Left lung (tissue), 14 donors: ENCODE measurements at places on chromosomes 1 and 21. TPM values are rescaled to one million over a fixed set of nuclear protein-coding genes. Genes with fewer than 3 reads are reported as not detected.
A peak's percentile ranks its signal among the peaks of the same experiment; 100 is the strongest.

DNA sequence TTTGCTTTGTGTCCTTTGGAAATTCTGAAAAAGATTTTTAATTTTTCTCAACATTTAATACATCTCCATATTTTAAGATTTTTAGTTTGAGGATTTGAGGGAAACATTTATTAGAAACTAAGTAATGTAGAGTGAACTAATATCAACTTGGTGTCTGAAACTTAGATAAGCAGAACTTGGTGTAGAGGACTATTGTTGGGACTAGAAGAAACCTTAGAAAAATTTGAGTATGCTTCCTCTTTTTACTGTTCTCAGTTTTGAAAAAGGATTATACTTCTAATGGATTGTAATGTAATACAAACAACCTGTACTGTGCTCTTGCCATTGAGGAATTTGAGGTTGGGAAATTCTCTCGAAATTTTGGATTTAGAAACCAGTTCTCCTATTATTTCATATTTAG lies 2.4 kb downstream of the FNBP1L start:
- no peaks in the 10 kb centered on the region for H3K4me1 ChIP-seq
- H3K36me3 ChIP-seq: no peaks in the 10 kb centered on the region
- DNase-seq: no peak
- H3K4me3 ChIP-seq: peak overlapping the region; percentile 81
- peaks cover 50% of the 10 kb centered on the region for H3K27me3 ChIP-seq
- H3K27ac ChIP-seq: no peak overlapping the region

DNA sequence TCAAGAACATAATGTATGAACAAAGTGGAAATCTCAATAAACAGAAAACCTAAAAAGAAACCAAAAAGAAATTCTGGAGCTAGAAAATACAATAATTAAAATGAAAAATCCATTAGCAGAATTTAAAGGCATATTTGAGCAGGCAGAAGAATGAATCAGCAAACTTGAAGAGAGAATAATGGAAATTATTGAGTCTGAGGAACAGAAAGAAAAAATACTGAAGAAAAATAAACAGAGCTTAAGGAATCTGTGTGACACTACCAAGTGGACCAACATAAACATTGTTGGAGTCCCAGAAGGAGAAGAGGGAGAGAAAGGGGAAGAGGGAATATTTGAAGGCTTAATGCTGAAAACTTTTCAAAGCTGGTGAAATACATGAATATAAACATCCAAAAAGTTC lies 54.5 kb downstream of the MAGI3 start:
- no peaks in the 10 kb centered on the region for H3K4me1 ChIP-seq
- no peak overlapping the region for H3K27ac ChIP-seq
- no peak overlapping the region for H3K4me3 ChIP-seq
- no peaks in the 10 kb centered on the region for H3K36me3 ChIP-seq

The FCRL3 gene
- 0.58 TPM for total RNA-seq

GRCh38 chr21:16606271-16606670 lies 876.5 kb downstream of the USP25 start:
- no peaks in the 10 kb centered on the region for H3K27me3 ChIP-seq
- no peak overlapping the region for H3K4me3 ChIP-seq
- H3K27ac ChIP-seq: no peak overlapping the region
- no peak for DNase-seq
- no peaks in the 10 kb centered on the region for H3K4me1 ChIP-seq

DNA sequence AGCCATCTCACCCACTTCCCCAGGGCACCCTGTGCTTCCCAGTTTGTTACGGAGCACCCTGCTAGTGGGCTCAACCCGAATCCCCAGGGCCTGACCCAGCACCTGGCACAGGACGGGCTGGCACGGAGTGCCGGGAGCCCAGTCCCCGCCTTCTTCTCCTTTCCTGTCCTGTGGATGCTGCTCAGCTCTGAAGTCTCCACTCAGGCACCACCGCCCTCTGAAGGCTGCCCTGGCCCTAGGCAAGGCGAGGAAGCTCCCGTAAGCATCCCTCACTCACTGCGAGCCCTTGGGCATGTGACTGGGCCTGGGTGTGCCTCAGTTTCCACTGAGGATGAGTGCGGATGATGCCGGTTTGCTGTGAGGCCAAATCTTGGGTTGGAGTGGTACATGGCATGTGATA lies 21.8 kb downstream of the SLC1A7 start:
- no peaks in the 10 kb centered on the region for H3K27me3 ChIP-seq
- H3K27ac ChIP-seq: no peak overlapping the region
- no peaks in the 10 kb centered on the region for H3K36me3 ChIP-seq
- H3K4me3 ChIP-seq: no peak overlapping the region

- no peak overlapping the region for H3K4me3 ChIP-seq
- H3K27ac ChIP-seq: no peak overlapping the region
- peak; percentile 76 for DNase-seq
- no peaks in the 10 kb centered on the region for H3K36me3 ChIP-seq
These were observed 232.1 kb upstream of the KAZN start for GRCh38 chr1:14366091-14367018.

GRCh38 chr1:25086518-25087079 lies 145.7 kb downstream of the SYF2 start:
- H3K4me1 ChIP-seq: no peaks in the 10 kb centered on the region
- no peak overlapping the region for H3K27ac ChIP-seq
- H3K36me3 ChIP-seq: no peaks in the 10 kb centered on the region

GRCh38 chr1:154819628-154820590 lies 50.2 kb downstream of the KCNN3 start:
- H3K4me3 ChIP-seq: no peak overlapping the region
- DNase-seq: no peak
- H3K36me3 ChIP-seq: no peaks in the 10 kb centered on the region
- no peaks in the 10 kb centered on the region for H3K4me1 ChIP-seq
- no peak overlapping the region for H3K27ac ChIP-seq

- H3K4me3 ChIP-seq: no peak overlapping the region
- peak overlapping the region; percentile 67 for H3K27ac ChIP-seq
- no peaks in the 10 kb centered on the region for H3K27me3 ChIP-seq
- no peak for DNase-seq
These were observed 46.4 kb upstream of the RGS1 start for GRCh38 chr1:192529031-192529755.

The GUCA2B gene
- total RNA-seq: not detected

The GLIS1 gene
- total RNA-seq: not detected

- peaks cover 4% of the 10 kb centered on the region for H3K36me3 ChIP-seq
- H3K4me1 ChIP-seq: peaks cover 66% of the 10 kb centered on the region
- no peak overlapping the region for H3K27ac ChIP-seq
- no peak overlapping the region for H3K4me3 ChIP-seq
- no peaks in the 10 kb centered on the region for H3K27me3 ChIP-seq
These were observed 34.9 kb downstream of the ARID1A start for GRCh38 chr1:26730695-26731094.

DNA sequence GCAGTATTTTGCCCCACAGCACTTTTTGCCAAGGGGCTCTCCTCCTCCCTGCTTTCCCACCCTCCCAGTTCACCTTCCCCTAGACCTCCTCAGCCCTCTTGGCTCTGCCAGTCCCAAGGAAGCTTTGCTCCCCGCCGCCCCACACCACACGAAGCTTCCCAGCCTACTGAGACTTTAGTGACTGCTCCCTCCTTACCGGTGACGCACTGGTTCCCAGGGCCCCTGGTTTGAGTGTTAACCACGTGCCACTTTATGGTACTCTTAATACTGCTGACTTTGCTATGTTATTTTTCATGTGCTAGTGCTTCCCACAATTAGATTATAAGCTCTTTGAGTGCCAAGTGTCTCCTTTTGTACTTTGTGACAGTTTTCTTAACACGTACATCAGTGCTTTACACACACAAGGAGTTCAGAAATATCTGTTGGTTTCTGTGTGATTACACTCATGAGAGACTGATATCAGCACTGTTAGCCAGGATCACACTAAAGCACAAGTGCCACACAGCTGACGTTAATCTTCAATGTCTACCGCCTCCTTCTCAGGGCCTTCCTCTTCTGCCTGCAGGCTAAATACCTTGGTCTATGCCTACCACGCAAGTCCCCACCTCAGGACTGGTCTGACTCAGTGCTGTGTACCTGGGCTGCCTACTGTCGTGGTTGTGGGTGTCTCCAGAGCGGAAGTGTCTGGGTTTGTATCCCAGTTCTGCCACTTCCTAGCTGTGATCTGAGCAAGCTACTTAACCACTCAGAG lies 61.0 kb downstream of the DNTTIP2 start:
- no peak overlapping the region for H3K27ac ChIP-seq
- H3K4me3 ChIP-seq: no peak overlapping the region
- no peak for DNase-seq
- no peaks in the 10 kb centered on the region for H3K27me3 ChIP-seq

- no peaks in the 10 kb centered on the region for H3K27me3 ChIP-seq
- H3K36me3 ChIP-seq: no peaks in the 10 kb centered on the region
- H3K4me3 ChIP-seq: peak overlapping the region; percentile 81
- H3K27ac ChIP-seq: no peak overlapping the region
- DNase-seq: no peak
These were observed 880 bp upstream of the MTF2 start for GRCh38 chr1:93078203-93078602.

DNA sequence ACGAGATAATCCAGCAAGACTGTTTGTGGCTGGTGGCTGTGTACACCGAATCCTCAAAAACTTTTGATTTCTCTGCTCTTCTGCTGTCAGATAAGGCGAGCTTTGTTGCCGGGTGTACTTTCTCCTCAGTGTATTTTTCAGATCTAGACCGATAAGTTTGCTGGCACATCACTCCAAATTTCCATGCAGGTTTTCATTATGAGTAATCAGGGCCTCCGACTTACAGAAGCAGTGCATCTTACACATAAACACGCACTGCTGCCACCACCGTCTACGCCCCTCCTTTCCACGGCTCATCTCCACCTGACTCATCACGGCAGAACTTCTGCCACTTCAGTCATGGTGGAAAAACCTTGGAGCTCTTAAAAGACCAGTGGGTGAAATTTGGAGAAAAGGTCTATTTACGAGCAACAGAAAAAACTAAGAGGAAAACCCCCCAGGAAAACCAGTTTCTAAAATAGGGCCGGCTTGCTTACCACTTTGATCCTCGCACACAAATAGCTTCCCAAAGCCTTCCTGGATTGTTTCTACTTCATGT lies 7.7 kb downstream of the ZBTB21 start:
- H3K27ac ChIP-seq: no peak overlapping the region
- no peaks in the 10 kb centered on the region for H3K36me3 ChIP-seq
- no peaks in the 10 kb centered on the region for H3K4me1 ChIP-seq
- H3K27me3 ChIP-seq: no peaks in the 10 kb centered on the region
- no peak for DNase-seq

The OR2L5 gene
- not detected for total RNA-seq

DNA sequence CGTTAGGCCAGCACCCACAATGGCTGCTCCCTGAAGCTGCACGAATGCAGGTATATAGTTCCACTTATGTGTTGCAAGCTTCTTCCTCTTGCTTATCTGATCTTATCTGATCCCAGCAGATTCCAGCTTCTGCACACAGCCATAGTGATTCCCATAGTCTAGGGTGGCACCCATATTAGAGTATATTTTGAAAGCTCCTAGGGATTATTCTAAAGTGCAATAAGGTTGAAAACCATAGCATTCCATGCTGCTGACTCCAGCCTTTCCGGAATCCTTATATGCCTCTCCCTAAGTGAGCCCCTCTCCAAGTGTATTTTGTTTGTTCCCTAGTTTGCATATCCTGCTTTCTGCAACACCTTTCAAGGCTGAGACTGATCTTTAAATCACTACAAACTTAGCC lies 432.0 kb downstream of the SETD4 start:
- no peaks in the 10 kb centered on the region for H3K4me1 ChIP-seq
- H3K36me3 ChIP-seq: no peaks in the 10 kb centered on the region
- H3K27ac ChIP-seq: no peak overlapping the region
- no peaks in the 10 kb centered on the region for H3K27me3 ChIP-seq

GRCh38 chr1:186750257-186750656 lies 70.0 kb upstream of the PTGS2 start:
- no peak overlapping the region for H3K27ac ChIP-seq
- H3K36me3 ChIP-seq: no peaks in the 10 kb centered on the region
- H3K27me3 ChIP-seq: no peaks in the 10 kb centered on the region
- H3K4me3 ChIP-seq: no peak overlapping the region
- no peak for DNase-seq

- H3K4me3 ChIP-seq: no peak overlapping the region
- H3K4me1 ChIP-seq: no peaks in the 10 kb centered on the region
- H3K27me3 ChIP-seq: peaks cover 5% of the 10 kb centered on the region
- H3K27ac ChIP-seq: no peak overlapping the region
These were observed 16.7 kb downstream of the STYXL2 start for GRCh38 chr1:167110586-167110985.
